ENCODE measurements at places on chromosomes 4 and X. TPM values are rescaled to one million over a fixed set of nuclear protein-coding genes. Genes with fewer than 3 reads are reported as not detected.

DNA sequence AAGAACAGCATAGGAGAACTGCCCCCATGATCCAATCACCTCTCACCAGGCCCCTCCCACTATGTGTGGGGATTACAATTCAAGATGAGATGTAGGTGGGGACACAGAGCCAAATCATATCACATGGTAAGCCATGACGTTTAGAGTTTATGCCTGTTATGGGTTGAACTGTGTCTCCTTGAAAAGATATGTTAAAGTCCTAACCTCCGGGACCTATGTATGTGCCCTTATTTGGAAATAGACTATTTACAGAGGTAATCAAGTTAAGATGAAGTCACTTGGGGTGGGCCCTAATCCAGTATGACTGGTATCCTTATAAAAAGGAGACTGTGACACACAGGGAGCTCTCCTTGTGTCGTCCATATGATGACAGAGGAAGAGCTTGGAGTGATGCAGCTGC is 25.2 kb upstream of the SLC2A9 start:
- no peak for DNase-seq

- DNase-seq = no peak
These were observed 1493.8 kb upstream of the IGFBP7 start for GRCh38 chr4:58603951-58604350.

DNA sequence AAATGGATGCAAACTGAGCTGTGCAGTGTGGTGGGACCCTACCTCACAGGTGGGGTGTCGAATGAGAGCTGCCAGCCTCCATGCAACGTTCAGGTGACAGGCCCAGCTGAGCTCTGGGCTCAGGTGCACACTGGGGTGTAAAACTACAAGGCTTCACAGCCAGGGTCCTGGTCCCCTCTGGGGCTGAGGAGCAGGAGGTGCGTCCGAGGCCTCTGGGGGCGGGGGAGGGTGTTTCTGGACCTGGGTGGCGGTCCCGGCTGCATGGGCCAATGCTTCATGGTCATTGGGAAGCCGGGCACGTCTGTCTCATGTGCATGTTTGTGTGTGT is 26.5 kb upstream of the SORCS2 start:
- no peak for DNase-seq

FABP2 gene
- total RNA-seq = not detected

NWD2 gene
- total RNA-seq = not detected

SSX1 gene
- total RNA-seq = not detected

GRCh38 chrX:70808942-70809940 is 99.3 kb downstream of the TEX11 start:
- DNase-seq = no peak

- DNase-seq = peak; percentile 38
These were observed 30.8 kb upstream of the VCX2 start for GRCh38 chrX:8201896-8202331.

CLDN2 gene
- total RNA-seq = not detected

DNA sequence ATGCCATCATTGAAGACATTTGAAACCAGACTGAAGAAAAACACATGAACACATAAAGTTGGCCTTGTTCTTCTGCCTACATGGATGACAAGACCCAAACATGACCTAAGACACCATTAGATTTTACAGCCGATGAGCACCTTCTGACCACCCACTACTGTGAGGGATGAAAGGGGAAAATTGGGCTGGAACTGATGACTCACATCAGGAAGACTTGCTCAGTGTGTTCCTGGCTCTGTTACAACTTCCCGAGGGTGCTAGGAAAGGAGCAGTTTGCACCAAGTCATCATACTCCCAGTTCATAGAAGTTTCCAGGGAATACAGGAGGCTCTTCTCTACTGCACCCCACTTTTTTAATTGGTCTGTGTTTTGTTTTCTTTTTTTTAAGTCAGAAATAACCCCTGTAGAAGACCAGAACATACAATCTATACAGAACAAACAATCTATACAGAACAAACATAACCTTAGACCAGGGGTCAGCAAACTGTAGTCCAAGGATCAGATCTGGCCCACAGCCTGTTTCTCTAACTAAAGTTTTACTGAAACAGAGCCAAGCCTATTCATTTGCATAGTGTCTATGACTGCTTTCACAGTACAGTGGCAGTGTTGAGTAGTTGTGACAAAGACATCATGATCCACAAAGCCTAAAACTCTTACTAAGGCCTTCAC is 25.3 kb downstream of the BTC start:
- no peak for DNase-seq

BEX1 gene
- total RNA-seq = 0.50 TPM

DNA sequence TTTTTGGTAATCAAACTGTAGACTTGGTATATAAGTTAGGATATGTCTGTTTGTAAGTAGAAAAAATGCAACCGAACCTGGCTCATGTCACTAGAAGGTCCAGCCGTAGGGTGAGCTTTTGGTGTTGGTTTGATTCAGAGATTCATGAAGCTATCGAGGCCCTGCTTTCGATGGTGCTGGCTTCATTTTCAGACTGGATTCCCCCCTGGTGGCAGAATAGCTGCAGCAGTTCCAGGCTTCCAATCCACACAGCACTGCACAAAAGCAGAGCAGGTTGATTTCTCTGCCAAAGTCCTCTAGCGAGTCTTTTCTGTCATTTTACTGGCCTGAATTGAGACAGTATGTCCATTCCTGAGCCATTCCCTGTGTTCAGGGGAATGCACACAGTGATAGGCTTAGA is 33.1 kb downstream of the PDK3 start:
- DNase-seq = no peak

GRCh38 chr4:20266215-20267082 is 14.7 kb downstream of the SLIT2 start:
- DNase-seq = no peak

- DNase-seq = no peak
These were observed 204.4 kb downstream of the ZNF330 start for GRCh38 chr4:141425124-141425523.

MBNL3 gene
- 31.4 TPM for total RNA-seq

- no peak for DNase-seq
These were observed 176.9 kb upstream of the GK2 start for GRCh38 chr4:79584902-79585301.

DNA sequence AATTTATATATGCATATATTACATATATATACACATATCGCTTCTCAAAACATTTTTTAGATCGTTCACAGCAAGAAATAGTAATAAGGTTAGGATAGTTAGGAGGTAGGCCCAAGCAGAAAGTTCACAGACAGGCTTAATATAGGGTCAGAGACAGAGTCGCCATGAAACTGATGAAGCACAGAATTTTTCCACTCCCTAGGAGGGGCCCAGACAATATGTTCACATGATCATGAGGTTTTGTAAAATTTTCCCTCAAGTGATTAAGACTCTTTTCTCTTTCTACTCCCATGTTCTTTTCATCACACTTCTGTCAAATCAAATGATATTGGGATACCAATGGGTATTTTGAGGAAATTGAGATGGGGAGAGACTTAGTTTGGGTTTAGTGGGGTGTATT is 5.2 kb upstream of the ENAM start:
- DNase-seq = no peak

DNA sequence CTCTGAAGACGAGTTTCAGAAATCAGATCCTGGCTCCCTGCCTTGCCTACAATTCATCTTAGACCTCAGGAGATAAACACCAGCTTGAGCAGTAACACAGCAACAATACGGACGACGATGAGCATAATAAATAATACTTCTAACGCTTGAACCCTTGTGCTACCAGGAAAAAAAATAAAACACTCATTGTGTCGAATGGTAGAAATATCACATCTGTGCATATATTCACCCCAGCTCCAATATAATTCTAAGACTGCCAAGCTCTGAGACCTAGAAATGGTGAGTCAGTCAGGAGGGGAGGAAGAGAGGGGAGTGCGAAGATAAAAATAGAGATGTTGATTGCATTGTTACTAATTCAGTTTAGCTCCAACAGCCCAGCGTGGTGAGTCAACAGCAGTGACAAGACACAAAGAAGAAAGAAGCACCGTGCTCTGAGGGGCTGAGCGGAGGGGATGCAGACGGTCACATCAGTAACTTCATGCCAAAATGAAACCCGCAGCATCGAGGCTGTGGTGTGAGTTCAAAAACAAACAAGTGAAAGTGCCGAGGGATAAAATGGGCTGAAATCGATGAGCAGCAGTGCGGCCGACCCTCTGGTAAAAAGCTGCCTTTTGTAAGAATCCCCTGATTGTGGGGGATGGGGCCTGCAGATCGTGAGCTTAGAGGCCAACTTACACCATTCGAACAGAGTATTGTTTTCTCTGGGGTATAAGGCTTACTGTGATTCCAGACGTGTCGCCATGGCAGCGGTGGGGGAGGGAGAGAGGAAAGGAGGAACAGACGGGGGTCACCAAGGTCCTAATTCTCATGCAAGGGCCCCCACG is 150.4 kb downstream of the MGST2 start:
- peak; percentile 41 for DNase-seq

GRCh38 chrX:83658731-83659130 is 150.6 kb downstream of the POU3F4 start:
- no peak for DNase-seq

GRCh38 chr4:18214411-18215055 is 193.0 kb upstream of the LCORL start:
- no peak for DNase-seq

- DNase-seq = no peak
These were observed 130.0 kb upstream of the MAP9 start for GRCh38 chr4:155506745-155507144.

DNA sequence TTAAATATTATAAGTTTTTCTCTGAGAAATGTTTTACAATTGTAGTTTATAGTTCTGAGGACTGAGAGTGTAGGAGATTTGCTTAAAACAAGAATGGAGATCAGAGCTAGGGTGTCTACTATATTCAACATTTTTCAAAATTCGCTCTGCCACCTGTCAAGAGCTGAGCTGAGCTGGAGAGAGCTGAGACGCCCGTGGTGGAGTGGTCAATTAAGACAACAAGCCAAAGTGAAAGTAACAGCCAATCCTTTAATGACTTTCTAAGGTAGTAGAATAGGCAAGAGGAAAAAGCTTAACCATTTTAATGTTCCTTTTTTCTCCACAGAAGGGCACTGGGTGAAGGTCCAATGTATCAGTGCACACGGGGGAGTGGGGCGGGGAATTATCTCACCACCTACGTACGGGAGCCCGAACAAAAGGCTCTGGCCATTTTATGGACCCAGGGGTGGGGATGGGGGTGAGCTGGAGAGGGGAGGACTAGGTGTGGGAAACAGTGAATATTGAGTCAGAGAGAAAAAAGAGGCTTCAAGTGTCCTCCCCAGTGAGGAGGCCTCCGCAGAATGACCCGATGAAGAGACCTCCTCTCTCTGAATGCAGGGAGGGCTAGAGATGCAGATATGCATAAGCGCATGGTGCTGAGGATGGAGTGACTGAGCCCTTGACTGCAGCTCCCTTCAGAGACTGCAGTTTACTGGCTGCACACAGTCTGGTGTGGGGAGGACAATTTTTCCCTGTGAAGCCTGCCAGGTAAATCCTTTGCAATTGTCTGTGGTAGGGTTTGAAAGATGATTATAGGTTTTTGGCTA is 60.8 kb downstream of the SPCS3 start:
- DNase-seq = no peak

GRCh38 chrX:140608111-140608510 is 101.4 kb upstream of the LINC00632 start:
- no peak for DNase-seq

CCDC149 gene
- total RNA-seq = 13.2 TPM

OTUD5 gene
- total RNA-seq = 18.9 TPM

DNA sequence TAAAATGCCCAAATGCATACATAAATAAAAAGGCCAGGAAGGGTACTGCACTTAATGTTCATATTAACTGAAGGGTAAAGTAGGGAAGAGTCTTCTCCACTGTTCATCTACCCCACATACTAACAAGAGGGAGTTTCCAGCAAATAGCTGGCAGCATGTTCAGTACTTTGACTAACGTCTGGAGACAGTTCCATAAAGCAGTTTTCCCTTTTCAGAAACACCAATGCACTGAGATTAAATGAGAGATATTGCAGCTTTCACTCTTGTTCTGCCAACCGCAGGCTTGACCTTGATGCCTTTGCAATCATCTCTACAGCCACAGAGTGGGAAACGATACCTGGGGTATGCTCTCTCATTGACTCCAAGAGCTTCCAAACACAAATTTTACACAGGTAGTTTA is 2123.1 kb upstream of the TENM3 start:
- DNase-seq = no peak

CLCN4 gene
- total RNA-seq = 30.0 TPM

GRCh38 chr4:140645614-140646412 is 77.1 kb upstream of the UCP1 start:
- peak; percentile 72 for DNase-seq

ABCG2 gene
- 0.97 TPM for total RNA-seq

DNA sequence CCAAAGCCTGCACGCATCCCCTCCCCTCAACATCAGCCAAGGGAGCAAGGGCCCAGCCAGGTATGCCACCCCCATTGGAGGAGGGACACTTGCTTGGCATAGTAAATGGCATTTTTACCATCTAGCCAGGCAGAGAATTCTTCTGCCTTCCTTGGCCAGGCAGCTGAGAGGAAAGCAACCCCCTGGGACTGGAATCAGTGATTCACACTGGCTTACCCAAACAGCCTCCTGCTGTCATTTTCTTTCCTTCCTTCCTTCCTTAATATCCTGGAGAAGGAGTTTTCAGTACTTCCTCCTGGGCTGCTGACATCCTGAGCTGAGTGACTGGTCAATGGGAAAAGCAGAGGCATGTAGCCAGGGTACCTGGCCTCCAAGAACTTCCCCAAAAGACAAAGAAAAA is 28.6 kb upstream of the KIAA1210 start:
- DNase-seq = no peak

HTN1 gene
- not detected for total RNA-seq

VEGFD gene
- 12.4 TPM for total RNA-seq

DNA sequence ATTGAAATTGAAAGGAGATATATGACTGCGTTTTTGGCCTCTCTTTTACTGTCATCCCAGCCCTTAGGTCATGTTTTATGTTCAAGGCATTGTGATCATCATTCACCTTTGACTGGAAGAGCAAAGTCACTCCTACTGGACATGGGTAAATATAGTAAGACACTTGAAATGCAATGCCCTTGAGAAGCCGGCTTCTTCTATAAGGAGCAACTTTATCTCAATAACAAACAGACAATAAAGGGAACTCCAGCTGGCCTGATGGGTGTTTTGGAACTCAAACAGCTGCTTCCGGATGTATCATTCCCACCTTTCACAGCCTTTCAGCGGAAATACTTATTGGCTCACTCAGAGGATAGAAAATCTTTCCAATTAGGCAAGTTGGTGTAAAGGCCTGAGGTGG is 65.1 kb upstream of the C4orf54 start:
- no peak for DNase-seq

TMEM35A gene
- total RNA-seq = 0.30 TPM

DCLK2 gene
- 27.5 TPM for total RNA-seq

- DNase-seq = peak; percentile 24
These were observed 170.1 kb downstream of the FRMPD4 start for GRCh38 chrX:12308420-12308819.

DNA sequence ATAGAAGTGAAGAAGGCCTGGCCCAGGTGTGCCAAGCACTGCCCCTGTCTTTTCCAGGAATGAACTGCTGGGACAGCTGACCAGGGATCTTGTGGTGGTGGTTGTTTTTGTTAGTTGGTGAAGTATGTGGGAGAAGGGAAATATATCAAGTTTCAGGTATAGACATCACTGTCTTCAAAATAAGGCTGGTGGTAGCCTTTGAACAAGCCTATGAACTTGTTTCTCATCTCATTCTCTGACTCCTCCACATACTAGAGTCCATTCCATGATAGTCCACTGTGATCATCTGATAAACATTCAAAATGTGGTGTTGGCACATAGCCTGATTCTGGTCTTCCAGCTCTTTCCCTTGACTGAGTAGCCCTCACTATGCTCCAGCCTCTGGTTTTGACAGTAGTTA is 303.7 kb downstream of the CAMK2D start:
- DNase-seq = no peak

Data from left ventricle myocardium superior (tissue), 1 donor.